ENCODE measurements at places on chromosomes 1 and 21.

- no peak for DNase-seq
Observed at GRCh38 chr1:160858097-160858496, 4.6 kb downstream of the CD244 start.

DNA sequence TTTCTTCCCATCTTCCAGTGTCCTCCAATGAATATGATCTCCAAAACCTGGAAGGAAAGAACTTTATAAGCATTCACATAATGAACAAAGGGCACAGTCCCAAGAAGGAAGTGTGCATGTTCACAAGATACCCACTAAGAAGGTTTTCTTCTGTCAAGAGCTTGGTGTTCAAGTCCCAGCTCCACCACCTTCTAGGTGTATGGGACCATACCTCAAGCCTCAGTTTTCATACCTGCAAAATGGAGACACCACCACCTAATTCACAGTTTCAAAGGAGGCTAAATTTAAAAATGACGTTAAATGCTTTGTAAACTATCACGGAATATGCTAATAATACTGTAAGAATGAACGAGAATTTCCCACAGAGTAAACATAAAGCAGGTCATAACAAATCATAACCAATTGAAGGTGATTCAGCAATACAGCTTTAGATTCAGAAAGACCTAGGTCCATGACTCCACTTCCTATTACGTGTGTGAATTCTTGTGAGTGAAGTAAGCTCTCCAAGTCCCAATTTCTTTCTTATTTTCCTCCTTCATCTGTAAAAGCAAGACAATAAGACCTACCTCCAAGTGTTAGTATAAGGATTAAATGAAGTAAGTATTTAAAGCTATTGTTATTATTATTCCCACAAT is 8.1 kb upstream of the KTI12 start:
- DNase-seq = no peak

- no peak for DNase-seq
Observed at GRCh38 chr1:53807916-53808315, 30.2 kb downstream of the NDC1 start.

- DNase-seq = no peak
Observed at GRCh38 chr1:161681879-161682278, 18.9 kb downstream of the FCGR2B start.

DNA sequence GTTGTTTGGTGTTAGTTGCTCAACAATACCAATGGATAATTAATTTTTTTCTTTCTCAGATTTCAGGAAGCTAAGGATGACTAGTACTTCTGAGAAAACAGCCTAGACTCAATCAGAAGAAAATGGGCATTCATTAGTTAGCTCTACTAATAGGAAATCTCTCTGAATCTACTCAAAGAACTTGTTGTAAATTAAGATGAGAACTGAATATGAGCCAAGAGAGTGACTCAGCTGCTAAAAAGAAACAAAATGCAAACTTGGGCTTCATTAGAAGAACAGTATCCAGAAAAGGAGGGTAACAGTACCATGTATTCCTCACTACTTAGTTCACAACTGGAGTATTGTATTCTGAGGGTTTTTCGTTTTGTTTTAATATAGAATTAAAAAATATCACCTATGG is 12.5 kb downstream of the FOXJ3 start:
- no peak for DNase-seq

GRCh38 chr1:41840592-41841246 is 78.0 kb downstream of the HIVEP3 start:
- no peak for DNase-seq

DNA sequence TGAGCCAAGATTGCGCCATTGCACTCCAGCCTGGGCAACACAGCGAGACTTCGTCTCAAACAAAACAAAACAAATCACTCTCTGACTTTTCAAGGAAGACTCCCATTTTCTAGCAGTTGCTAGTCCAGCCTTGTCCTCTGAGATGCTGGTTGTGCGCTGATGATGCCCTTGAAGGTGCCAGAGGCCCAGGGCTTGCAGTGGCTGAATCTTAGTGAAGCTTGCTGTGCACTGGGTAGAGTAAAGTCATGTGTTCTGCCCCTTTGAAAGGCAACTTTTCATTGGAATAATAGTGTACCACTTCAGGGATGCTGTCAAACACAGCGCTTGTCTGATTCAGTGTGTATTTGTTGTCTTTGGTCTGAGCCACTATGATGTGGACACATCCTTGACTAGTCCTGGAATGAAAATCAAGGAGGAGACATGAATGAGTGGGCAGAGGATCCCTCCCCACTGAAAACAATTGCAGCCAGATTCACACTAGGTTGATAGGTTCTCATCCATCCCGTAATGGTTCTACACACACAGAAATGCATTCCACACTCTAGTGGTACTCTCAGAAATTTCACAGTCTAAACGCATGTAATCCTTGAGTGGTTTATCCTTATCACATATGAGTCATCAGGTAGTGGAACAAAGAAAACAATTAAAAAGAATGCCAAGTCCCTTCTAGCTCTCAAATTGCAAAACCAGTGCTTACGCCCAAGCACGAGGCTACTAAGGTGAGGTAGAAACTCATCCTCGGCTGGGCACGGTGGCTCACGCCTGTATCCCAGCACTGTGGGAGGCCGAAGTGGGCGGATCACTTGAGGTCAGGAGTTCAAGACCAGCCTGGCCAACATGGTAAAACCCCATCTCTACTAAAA is 17.8 kb upstream of the TDRD10 start:
- DNase-seq = no peak

DNA sequence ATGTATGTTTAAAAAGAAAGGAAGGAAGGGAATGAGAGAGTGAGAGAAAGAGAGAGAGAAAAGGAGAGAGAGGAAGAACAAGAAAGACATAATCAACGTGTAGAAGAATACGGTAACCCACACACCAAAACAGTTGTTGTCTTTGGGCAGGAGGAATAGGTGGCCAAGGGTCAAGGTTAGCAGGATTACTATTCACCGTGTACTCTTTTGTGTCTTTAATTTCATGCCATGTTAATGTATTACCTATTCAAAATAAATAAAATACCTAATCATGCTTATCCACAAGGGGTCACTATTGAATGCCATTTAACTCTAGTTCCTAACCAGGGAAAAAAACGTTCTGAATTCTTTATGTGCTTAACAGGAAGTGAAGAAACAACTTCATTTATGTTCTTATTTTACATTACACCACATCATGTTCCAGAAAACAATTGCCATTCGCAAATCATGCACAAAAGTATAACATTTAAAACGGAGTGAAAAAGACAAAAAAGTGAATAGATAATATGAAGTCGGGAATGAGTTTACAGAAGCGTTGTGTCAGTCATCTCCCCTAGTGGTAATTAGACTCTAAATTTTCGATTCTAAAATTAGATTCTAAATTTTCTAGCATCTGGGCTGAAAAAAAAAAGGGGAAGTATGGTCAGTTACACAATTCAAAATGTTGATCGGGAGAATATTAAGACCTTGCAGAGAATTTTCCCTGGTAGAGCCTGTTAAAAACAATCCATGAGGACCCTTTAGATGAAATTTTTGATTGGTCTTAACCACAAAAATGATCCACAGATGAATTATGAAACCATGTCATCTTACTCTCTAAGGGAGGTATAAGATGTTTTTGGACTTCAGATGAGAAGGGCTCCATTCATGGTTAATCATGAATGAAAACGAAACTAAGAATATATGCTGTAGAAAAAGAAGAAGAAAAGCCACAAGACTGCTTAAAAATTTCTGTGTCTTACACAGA is 700 bp upstream of the KMO start:
- no peak for DNase-seq

- no peak for DNase-seq
Observed at GRCh38 chr1:211831558-211832323, 1.2 kb upstream of the LPGAT1 start.

DNA sequence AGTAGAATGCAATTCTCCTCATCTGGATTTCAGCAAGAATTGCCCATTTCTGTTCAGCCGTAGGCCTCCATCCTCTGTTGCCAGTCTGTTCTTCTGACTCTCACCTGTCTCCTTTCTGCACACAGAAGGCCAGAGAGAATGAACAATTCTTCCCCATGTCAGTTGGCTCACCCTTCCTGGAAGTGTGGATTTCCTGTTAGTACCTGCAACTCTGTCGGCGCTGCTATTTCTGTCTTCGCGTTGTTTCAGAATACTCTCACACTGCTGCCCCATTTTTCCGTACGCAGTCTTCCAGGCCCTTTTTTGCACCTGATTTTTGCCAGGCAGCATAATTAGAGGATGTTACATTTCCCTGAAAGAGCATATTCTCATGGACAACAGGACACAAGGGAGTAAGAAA is 200.7 kb downstream of the FGGY start:
- DNase-seq = no peak

DNA sequence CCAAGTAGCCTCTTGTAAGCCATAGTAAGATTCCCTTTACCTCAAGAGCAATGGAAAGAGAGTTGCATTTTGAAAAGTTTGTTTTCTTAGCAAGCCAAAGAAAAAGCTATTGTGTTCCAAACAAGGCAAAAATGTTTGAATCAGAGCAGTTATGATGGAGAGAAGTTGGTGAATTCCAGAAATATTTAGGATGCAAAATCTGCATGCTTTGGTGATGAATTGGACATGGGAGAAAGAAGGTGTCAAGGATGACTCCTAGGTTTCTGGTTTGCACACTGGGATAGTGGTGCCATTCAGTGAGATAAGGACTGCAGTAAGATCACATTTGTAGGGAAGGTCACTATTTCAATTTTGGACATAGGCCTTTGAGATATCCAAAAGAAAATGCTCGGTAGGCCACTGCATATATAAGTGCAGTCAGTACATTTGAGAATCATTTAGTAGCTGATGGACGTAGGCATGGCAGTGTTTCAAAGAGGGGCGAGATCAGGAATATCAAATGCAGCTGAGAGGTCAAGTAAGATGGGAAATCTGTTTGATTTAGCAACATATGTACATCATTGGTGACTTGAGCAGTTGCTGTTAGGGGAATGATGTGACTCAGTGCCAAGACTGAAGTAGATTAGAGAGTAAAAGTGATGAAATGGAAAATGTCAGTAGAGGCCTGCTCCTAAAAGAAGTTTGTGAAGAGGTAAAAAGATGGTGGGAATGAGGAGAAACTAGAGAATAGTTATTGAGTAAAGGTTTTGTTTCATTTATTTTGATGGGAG is 33.9 kb upstream of the GPR25 start:
- no peak for DNase-seq

- no peak for DNase-seq
Observed at GRCh38 chr1:42178249-42178648, 13.7 kb upstream of the GUCA2A start.

Measured in GM18507 (cell line).